HT1080 (cell line): ENCODE measurements at places on chromosomes 2 and 18. TPM values are rescaled to one million over a fixed set of nuclear protein-coding genes. Genes with fewer than 3 reads are reported as not detected.

FSHR gene
- total RNA-seq = not detected in 2 replicates

CCBE1 gene
- total RNA-seq = 22.0 and 31.1 TPM in 2 replicates

RPRM gene
- not detected in 2 replicates for total RNA-seq

IL36B gene
- total RNA-seq = not detected in 2 replicates

DNPEP gene
- 77.0 and 94.9 TPM in 2 replicates for total RNA-seq

TNFAIP6 gene
- 0.27 and 0.42 TPM in 2 replicates for total RNA-seq

AMER3 gene
- not detected in 2 replicates for total RNA-seq

SULT1C4 gene
- total RNA-seq = not detected in 2 replicates

SPP2 gene
- total RNA-seq = 0.23 TPM in 1 of 2 replicates, not detected in the other

SLC5A7 gene
- not detected in 2 replicates for total RNA-seq

FSIP2 gene
- not detected in 2 replicates for total RNA-seq

GKN2 gene
- total RNA-seq = not detected in 2 replicates

SLC19A3 gene
- total RNA-seq = not detected in 2 replicates

YPEL5 gene
- total RNA-seq = 17.0 and 25.5 TPM in 2 replicates

EFEMP1 gene
- total RNA-seq = 296 and 336 TPM in 2 replicates

MERTK gene
- total RNA-seq = 2.4 and 3.2 TPM in 2 replicates

ANKRD30B gene
- not detected in 2 replicates for total RNA-seq

ZEB2 gene
- 13.1 and 15.5 TPM in 2 replicates for total RNA-seq

AGXT gene
- not detected in 2 replicates for total RNA-seq

RNF103 gene
- 7.0 and 7.3 TPM in 2 replicates for total RNA-seq

SNTG2 gene
- not detected in 2 replicates for total RNA-seq

LRRC30 gene
- not detected in 2 replicates for total RNA-seq

ANTXR1 gene
- 32.8 and 40.4 TPM in 2 replicates for total RNA-seq

SLC14A1 gene
- total RNA-seq = 37.6 and 44.9 TPM in 2 replicates
